ENCODE measurements at places on chromosomes 5 and 9.
A peak's percentile ranks its signal among the peaks of the same experiment; 100 is the strongest.

GRCh38 chr9:92613268-92614122, 56.4 kb downstream of the IPPK start:
- no peak for DNase-seq

DNA sequence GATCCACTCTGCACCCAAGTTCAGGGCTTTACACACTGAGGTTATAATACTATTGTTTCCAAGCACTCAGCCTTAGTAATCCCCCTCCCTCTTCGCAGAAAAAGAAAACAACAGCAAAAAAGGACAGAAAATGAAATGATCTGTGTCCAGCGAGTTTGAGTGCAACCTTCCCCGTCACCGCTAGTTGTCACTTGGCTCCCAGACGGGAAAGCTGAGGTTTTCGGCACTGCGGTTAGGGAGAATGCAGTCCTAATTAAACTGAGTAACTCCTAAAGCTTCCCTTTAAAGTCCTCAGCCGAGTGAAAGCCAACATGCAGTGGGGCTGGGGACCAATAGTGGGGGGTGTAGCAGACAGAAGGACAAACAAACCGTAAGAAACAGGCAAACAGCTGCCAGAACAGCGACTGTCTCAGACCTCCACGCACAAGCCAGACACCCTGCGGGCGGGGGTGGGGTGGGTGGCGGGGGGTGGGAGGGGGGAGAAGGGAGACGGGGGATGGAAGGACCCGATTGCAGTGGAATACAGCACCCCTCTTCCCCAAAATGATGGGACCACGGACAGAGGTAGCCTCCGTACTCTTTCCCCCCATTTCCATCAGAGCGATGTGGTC, 680 bp downstream of the GLRA1 start:
- DNase-seq, result peak; percentile 24

DNA sequence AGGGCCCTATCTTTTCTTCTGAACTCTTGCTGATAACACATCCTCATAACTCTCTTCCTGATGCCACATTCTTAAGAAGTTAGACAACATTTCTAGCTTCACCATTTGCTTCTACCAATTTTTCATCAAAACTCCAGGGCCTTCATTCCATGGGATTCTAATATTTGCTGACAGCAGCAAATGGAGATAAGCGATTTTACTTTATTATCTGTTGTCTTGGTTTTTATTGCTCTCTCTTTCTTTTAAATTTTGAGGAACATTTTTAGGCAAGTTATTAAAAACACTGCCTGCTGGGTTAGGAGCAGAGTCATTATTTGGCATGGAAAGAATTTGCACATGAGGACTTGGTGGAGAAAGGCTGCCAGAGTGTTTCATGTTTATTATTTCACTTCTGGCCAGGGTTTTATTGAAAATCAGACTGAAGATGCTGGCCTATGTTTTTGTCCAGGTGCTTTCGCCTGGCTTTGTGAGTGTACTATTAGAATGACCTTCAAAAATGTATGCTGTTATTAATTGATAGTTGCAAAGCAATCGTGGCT, 27.7 kb downstream of the NSG2 start:
- DNase-seq, result no peak

DNA sequence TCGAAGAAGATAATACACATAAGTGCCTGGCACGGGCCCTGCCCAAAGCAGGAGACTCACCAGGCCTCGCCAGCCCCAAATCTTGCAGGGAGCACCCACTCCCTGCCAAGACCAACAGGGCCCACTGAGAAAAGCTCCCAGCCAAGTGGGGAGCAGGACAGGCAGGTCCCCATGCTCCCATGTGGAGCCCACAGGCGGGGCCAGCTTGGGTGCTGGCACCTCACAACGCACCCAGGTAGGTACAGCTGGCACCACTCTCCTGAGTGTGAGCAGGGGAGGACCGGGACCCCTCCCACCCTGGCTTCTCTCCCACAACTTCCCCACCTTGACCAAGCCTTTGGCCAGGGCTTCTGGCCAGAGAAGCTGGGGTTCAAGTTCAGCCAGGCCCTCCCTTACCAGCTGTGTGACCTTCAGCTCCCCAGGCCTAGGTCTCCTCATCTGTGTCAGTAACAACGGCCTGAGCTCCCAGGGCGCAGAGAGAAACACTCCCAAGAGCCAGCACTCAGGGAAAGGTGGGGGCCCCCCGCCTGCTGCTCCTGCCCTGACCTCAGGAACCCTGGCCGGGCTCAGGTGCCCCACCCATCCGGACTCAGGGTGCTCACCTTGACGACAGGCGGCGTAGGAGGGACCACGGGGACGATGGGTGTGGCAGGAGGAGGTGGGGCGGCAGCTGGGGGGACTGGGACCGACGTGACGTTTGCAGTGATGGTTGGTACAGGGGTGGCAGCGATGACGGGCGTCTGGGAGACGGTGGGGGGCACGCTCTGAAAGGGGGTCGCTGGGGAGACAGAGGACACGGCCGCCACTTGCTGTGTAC, 17.8 kb downstream of the BRD3 start:
- no peak for DNase-seq

DNA sequence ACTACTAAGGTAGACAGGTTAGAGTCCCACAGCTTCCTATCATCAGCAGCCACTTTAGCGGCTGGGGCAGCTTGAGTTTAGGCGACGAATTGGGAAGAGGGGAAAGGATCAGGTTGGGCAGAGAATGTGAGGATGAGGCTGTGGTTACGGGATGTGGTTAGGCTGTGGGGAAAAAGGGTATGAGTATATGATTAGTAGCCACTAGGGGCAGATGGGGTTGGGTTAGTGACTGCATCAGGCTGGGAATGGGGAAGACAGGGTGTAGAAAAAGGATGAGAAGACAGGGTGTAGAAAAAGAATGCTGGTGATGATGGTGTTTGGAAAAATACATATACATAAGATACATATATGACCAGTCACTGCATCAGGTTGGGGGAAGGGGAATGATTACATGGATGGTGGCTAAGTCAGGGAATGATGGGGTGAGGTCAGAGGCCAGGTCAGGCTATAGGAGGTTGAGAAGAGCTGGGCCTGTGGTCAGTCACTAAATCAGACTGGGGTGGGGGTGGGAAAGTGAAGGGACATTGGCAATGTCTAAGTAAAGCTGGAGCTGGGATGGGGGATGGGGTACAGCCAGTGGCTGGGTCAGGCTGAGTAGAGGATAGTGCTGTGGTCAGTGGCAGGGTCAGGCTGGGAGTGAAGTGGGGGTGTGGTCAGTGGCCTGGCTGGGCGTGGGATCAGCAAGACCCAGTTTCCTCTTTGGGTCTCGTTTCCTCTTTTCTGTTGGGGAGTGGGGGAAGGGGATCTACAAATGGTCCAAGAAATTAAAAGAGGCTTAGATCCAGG, 2.1 kb downstream of the TLN1 start:
- DNase-seq, result peak; percentile 94

- peak; percentile 30 for DNase-seq
These were observed 29.6 kb upstream of the BOD1 start for GRCh38 chr5:173645890-173646574.

- no peak for DNase-seq
These were observed 154.1 kb downstream of the OSTF1 start for GRCh38 chr9:75242426-75242825.

DNA sequence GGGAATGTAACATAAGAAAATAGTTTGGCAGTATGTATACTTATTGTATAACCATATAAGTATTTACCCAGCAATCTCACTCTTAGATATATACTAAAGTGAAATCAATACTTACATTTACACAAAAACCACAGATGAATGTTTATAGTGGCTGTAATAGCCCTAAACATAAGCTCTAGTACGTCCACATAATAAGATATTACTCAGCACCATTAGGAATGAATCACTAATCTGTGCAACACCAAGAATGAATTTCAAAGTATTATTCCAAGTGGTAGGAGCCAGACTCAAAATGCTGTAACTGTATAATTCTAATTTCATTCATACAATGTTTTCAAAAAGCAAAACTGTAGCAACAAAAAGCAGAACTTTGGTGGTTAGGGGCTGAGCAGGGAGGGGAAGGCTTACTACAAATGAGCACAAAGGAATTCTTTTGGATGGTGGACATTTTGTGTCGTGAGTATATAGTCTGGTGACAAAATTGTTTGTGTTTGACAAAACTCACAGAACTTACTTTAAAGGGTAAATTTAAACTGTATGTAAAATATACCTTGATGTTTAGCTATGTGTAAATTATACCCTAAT, 11.9 kb upstream of the C5orf46 start:
- no peak for DNase-seq

GRCh38 chr5:56311306-56311905, 78.3 kb upstream of the ANKRD55 start:
- DNase-seq, result no peak

DNA sequence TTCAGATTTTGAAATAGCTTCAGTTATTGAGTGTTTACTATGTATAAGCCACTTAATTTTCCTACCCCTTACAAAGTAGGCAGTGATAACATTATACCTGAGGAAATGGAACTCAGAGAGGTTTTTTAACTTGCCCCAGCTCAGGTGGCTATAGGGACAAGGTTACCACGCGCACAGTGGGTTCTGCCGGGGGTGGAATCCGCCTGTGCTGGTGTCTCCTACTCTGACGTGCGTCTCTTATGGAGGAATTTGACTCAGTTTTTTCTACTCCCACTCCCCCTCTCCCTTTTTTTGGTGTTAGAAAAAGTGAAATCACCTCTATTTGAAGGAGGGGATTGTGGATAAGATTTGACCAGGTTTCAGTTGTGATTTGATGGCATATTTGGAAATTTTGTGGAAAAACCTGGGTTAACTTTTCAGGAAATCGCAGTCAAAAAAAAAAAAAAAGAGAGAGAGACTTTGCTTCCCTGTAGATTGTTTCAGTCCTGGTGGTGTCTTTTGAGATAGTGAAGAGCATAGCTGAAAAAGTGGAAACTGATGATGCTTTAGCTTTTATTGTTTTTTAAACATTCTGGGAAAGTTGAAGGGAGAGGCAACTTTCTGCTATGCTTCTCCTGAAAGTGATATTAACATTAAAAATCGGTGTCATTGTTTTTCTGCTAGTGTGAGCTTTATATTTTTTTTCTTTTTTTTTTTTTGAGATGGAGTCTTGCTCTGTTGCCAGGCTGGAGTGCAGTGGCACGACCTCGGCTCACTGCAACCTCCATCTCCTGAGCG, 15.9 kb downstream of the TRIO start:
- no peak for DNase-seq

- DNase-seq, result peak; percentile 26
These were observed 8.7 kb downstream of the PDLIM4 start for GRCh38 chr5:132266031-132266835.

DNA sequence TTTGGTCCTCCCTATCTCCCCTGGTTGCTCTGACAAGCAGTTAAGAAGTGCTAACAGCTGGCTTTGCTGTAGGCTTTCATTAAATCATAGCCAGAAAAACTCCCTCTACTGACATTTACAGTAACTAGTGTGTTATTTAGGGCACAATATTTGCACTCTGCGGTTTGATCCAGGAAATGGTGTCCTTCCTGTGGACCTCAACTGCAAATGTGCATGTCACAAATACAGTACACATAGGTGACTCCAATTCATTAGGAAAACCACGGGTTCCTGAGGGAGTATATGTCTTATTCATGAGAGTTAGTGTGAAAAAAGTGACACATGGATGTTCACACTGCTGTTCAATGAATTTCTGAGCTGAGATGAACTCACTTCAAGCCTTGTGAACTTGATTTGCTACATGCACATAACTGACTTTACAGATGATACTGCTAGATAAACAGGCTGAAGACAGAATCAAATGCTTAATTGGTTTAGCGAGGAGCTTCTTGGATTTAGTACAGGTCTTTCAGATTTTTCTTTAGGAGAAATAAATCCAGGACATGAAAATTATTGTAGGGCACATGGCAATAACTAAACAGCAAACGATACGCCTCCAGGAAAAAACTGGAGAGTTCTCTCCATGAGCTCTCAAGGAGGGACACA, 281.5 kb downstream of the EFNA5 start:
- peak; percentile 70 for DNase-seq

GRCh38 chr9:70285246-70285645, 26.5 kb downstream of the SMC5 start:
- DNase-seq, result peak; percentile 21

GRCh38 chr5:56817263-56818014, 2.1 kb downstream of the MAP3K1 start:
- peak; percentile 18 for DNase-seq

DNA sequence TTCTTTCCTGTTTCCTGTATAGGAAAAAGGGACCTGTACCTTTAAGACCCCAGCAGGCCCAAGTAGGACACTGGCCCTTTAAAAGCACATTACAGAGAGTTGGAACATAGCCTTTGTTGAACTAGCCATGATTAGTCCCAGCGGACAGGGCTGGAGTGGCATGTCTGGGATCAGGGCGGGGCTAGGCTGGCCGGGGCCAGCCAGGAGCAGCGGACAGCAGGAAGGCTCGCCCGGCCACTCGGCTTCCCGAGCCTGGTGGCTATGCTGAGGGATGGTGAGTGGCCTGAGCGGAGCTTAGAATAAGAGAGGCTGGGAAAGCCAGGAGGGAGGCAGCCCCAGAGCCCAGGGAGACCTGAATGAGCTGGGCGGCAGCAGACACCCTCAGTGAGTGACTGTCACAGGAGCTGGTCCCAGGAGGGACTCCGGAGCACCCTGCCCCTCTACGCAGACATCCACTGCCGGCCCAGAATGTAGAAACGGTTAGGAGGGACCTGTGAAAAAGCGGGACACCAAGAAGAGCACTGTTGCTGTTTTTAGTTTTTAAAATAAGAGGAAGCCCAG, 92.1 kb downstream of the DAB2IP start:
- peak; percentile 92 for DNase-seq

- DNase-seq, result no peak
These were observed 79.4 kb downstream of the LURAP1L start for GRCh38 chr9:12854221-12854620.

- peak; percentile 90 for DNase-seq
These were observed 15.5 kb downstream of the C5orf15 start for GRCh38 chr5:133952729-133953567.

DNA sequence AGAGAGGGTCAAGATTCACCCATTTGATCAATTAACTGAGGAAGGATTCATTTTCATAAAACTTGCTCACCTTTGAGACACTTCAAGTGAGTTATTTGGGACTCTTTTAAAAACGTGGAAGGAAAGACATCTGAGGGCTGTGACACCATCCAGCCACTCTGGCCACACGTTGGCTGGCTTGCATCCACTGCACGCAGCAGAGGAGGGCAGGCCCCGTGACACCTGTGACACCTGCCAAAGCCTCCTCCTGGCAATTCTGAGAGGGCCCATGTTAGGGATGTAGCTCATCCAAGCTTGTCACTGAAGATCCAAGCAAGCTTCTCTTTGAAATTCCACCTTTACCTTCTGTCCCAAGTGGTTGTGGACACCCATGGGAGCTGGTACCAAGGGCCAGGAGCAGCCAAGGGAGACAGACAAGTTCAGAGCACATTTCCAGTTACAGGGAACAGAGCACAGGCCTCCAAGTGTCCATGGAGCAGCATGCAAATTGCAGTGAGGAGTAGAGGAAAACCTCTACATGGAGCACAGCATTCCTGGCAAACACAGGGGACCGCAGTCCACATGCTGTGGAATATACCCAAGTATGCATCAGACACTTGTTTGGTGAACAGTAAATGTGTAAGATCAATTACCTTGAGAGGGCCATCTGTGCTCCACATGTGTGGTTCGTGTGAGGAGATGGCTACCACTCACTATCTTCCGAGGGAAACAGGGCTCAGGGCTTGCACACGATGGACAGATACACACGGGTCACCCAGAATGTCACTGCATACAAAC, 4.8 kb downstream of the PRSS3 start:
- no peak for DNase-seq
